ENCODE measurements at places on chromosomes 1 and 21.

- DNase-seq = peak; percentile 48
These were observed 4.7 kb downstream of the DNALI1 start for GRCh38 chr1:37561133-37562132.

- peak; percentile 68 for DNase-seq
These were observed 14.7 kb downstream of the GAS5 start for GRCh38 chr1:173853074-173853473.

- no peak for DNase-seq
These were observed 66.6 kb downstream of the SKI start for GRCh38 chr1:2294725-2295078.

DNA sequence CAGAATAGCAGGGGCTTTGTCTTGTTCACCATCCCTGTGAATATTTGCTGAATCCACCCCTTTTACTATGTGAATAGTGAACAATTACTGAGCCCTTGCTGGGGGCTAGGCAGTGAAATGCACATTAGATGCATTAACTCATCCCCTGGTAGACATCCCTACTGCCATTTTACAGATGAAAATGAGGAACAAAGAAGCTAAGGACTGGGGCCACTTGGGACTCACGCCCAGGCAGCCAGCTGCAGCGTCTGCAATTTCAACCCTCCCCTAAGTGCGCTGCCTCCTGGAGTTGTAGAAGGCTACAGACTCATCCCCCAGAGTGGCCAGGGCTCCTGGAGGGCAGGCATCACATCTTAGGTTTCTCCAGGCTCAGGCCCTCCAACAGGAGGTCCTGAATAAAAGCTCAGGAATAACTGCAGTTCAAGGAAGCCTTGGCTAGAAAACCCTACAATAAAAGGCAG lies 31.6 kb downstream of the CAPZB start:
- no peak for DNase-seq

GRCh38 chr21:34965200-34966174 lies 83.6 kb downstream of the RUNX1 start:
- peak; percentile 92 for DNase-seq

GRCh38 chr1:56541408-56541807 lies 38.0 kb downstream of the PLPP3 start:
- DNase-seq = no peak

- DNase-seq = no peak
These were observed 35.1 kb downstream of the PCSK9 start for GRCh38 chr1:55074455-55074854.

DNA sequence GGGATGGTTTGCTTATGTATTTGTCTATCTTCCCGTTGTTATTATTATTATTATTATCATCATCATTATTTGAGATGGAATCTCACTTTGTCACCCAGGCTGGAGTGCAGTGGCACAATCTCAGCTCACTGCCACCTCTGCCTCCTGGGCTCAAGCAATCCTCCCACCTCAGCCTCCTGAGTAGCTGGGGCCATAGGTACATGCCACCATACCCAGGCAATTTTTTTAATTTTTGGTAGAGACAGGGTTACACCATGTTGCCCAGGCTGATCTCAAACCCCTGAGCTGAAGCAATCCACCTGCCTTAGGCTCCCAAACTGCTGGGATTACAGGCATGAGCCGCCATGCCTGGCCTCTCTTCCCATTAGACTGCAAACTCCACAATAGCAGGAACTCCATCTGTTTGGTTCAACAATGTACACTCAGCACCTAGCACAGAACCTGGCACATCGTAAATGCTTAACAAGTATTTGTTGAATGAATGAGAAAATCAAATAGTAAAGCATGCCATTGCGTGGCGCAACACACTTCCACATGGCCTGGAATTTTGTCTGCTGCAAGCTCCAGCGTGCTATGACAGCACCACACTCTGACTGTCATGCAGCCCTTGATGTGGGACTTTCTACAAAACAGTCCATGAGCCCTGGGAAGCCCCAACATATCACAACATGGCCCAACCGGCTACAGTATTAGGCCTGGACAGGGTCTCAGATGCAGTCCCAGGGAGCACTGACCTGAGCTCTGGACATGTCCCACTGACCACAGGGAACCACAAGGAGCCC lies 3.8 kb upstream of the TINAGL1 start:
- peak; percentile 41 for DNase-seq

- DNase-seq = peak; percentile 41
These were observed 5.1 kb downstream of the TMEM51 start for GRCh38 chr1:15158506-15159165.

GRCh38 chr1:167128261-167129227 lies 34.7 kb downstream of the STYXL2 start:
- DNase-seq = no peak

GRCh38 chr1:1833916-1834325 lies 55.7 kb upstream of the NADK start:
- peak; percentile 43 for DNase-seq

- no peak for DNase-seq
These were observed 16.5 kb downstream of the PODN start for GRCh38 chr1:53078333-53079101.

- peak; percentile 30 for DNase-seq
These were observed 842 bp upstream of the ZC3H12A start for GRCh38 chr1:37473431-37474045.

GRCh38 chr1:180981596-180982387 lies 40.9 kb downstream of the STX6 start:
- no peak for DNase-seq

DNA sequence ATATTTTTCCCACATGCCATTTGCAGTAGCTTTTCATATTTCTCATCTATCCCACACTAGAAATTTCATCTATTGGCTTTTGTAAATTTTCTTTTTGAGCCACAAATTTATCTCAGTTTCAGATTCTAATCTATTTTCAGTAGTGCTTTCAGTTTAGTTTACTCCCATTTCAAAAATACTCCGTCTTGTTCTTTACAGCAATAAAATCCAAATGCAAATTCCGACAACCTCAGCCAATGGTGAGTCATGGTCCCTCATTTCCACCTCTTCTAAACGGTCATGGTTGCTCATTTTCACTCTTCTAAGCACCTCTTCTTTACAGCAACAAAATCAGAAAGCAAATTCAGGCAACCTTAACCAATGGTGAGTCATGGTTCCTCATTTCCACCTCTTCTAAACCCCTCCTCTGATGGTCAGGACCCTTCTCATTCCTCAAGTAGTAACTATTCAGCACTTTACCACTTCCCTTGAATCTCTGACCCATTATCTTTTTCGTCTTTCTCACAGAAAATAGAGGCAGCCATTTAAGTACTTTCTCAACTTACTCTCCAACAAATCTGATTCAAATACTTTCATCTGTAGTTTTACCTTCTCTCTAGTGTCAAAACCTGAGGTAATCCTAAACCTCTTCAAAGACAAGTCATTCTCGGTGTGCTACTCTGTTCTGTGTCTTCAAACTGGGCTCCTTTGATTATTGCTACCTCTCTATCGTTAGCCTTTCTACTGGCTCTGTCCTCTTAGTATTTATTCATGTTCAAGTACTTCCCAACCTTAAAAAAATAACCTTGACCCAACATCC lies 34.4 kb downstream of the C21orf91 start:
- DNase-seq = no peak

DNA sequence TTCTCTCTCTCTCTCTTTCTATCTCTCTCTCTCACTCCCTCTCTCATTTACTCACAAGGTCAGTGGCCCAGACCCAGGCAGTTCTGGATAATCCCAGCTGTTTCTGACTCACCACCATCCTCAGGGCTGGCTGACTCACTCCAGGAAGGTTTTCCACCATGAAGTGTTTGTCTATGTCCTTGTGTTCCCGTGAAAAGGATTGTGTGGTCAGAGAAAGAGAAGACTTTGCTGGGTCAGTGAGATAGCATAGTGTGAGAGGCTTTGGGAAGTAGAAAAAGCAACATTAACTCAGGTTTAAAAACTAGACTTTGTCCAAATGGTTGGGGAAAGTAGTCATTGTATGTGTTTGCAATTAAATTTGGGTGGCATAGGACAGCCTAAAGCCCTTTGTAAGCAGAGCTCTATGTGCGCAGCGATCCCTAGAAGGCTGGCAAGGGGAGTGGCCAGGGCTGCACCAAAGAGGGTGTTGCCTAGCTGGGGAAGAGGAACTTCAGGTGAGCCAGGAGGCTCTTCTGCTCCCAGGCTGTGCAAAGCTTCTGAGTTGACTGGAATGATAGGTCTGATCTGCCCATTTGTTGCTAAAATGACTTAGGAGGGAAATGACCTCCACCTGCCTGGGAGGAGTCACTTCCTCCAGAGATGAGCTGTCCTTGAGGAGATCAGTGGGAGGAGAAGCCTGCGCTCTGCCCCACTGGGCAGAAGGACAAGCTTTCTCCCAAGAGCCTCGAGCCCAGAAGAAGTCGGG lies 4.9 kb upstream of the CAPN2 start:
- DNase-seq = peak; percentile 99

All from fibroblast of skin of back (primary cell).